ENCODE measurements at places on chromosomes 13 and 19. TPM values are rescaled to one million over a fixed set of nuclear protein-coding genes. Genes with fewer than 3 reads are reported as not detected.

APOC1 gene
- not detected for total RNA-seq

CATSPERD gene
- not detected for total RNA-seq

TNNI3 gene
- not detected for total RNA-seq

GRCh38 chr19:35578707-35579106 is 7.3 kb upstream of the PMIS2 start:
- peaks cover 4% of the 10 kb centered on the region for H3K27me3 ChIP-seq
- no peak for DNase-seq
- no peak overlapping the region for H3K27ac ChIP-seq
- H3K36me3 ChIP-seq: no peaks in the 10 kb centered on the region
- H3K4me1 ChIP-seq: no peaks in the 10 kb centered on the region
- H3K4me3 ChIP-seq: no peak overlapping the region

- H3K4me1 ChIP-seq: peaks cover 8% of the 10 kb centered on the region
- H3K27me3 ChIP-seq: peaks cover 13% of the 10 kb centered on the region
- H3K4me3 ChIP-seq: no peak overlapping the region
- no peak for DNase-seq
- H3K36me3 ChIP-seq: no peaks in the 10 kb centered on the region
Observed at GRCh38 chr13:110816500-110816899, 98.4 kb downstream of the ANKRD10 start.

DNA sequence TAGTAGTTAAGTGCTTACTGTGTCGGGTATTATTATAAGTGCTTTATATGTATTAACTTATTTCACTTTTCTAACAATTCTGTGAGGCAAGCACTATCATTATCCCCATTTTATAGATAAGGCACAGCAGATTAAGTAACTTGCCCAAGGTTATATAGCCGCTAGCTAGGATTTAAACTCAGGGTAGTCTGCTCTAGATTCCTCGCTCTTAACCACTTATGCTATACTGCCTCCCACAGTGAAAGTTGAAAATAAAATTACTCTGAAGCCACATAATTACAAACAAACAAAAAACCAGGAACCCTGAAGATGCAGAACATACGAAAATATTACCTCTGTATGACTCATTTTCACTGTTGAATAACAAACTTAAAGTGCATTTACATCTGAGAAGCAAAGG is 3.9 kb downstream of the TEX30 start:
- DNase-seq: no peak
- no peak overlapping the region for H3K27ac ChIP-seq
- no peaks in the 10 kb centered on the region for H3K27me3 ChIP-seq
- no peak overlapping the region for H3K4me3 ChIP-seq
- H3K4me1 ChIP-seq: peaks cover 44% of the 10 kb centered on the region

GRCh38 chr19:7540761-7541474 is 5.4 kb downstream of the PNPLA6 start:
- H3K27ac ChIP-seq: no peak overlapping the region
- H3K36me3 ChIP-seq: peaks cover 39% of the 10 kb centered on the region
- no peak overlapping the region for H3K4me3 ChIP-seq
- no peak for DNase-seq
- H3K27me3 ChIP-seq: no peaks in the 10 kb centered on the region
- peaks cover 38% of the 10 kb centered on the region for H3K4me1 ChIP-seq

GRCh38 chr13:85434927-85435326 is 364.3 kb downstream of the SLITRK6 start:
- H3K4me3 ChIP-seq: no peak overlapping the region
- no peaks in the 10 kb centered on the region for H3K36me3 ChIP-seq
- no peak for DNase-seq
- no peaks in the 10 kb centered on the region for H3K27me3 ChIP-seq
- no peak overlapping the region for H3K27ac ChIP-seq

- H3K27ac ChIP-seq: no peak overlapping the region
- H3K36me3 ChIP-seq: peaks cover 15% of the 10 kb centered on the region
- peaks cover 32% of the 10 kb centered on the region for H3K4me1 ChIP-seq
Observed at GRCh38 chr13:48181482-48182145, 51.4 kb upstream of the ITM2B start.

DNA sequence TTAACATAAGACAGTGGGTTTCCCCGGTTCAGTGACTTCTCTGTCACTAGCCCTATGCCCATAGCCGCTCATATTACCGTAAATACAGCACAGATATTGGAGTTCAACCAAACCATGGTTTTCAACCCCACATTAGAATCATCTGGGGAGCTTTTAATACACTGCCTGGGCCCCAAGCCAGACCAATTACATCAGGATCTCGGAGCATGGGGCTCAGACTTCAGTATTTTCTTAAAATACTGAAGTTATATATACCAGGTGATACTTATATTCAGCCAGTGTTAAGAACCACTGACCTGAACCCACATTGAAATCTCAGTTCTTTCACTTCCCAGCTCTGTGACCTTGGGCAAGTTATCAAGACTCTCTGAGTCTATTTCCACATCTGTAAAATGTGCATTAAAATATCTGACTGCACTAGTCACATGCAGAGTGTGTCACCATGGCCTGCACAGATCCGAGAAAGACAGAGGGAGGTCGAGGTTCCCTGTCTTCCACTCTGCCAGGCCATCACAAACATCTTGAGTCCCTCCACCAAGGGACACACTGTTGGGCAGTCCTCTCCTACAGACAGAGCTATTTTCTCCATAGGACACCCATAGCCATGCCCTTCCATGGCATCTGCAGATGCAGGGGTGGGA is 32.2 kb upstream of the IPO5 start:
- peaks cover 3% of the 10 kb centered on the region for H3K27me3 ChIP-seq
- H3K4me1 ChIP-seq: no peaks in the 10 kb centered on the region
- H3K27ac ChIP-seq: no peak overlapping the region
- H3K4me3 ChIP-seq: no peak overlapping the region
- no peaks in the 10 kb centered on the region for H3K36me3 ChIP-seq
- DNase-seq: no peak

DNA sequence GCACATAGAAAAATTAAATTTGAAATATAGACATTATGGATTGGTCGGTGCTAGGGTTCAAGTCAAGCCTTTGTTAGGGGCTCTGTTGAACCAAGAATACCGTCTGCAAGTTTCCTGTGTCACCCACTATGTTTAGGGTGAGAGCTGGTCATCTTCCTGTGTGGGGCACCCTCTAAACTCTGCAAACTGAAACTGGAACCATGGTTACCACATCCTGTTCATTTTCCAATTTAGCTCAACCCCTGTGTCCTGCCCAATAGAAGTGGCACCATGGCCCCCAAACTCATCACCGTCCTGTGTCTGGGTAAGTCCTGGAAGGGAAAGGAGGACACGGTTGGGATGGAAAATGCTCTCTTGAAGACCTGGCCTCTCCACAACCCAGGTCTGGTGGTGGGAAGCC is 29.9 kb downstream of the LAIR2 start:
- H3K27ac ChIP-seq: no peak overlapping the region
- DNase-seq: peak; percentile 20
- H3K27me3 ChIP-seq: peaks cover 48% of the 10 kb centered on the region

GRCh38 chr19:34676697-34677385 is at the start of gene SCGB2B2:
Gene SCGB2B2 (minus strand): TSS chr19:34677159. CDS start chr19:34594563, 82,596 bp downstream.
- H3K4me3 ChIP-seq: peak within 1 kb of the TSS; percentile 84
- H3K27ac ChIP-seq: peak within 1 kb of the TSS; percentile 97
- peaks cover 29% of the 10 kb centered on the region for H3K4me1 ChIP-seq

DNA sequence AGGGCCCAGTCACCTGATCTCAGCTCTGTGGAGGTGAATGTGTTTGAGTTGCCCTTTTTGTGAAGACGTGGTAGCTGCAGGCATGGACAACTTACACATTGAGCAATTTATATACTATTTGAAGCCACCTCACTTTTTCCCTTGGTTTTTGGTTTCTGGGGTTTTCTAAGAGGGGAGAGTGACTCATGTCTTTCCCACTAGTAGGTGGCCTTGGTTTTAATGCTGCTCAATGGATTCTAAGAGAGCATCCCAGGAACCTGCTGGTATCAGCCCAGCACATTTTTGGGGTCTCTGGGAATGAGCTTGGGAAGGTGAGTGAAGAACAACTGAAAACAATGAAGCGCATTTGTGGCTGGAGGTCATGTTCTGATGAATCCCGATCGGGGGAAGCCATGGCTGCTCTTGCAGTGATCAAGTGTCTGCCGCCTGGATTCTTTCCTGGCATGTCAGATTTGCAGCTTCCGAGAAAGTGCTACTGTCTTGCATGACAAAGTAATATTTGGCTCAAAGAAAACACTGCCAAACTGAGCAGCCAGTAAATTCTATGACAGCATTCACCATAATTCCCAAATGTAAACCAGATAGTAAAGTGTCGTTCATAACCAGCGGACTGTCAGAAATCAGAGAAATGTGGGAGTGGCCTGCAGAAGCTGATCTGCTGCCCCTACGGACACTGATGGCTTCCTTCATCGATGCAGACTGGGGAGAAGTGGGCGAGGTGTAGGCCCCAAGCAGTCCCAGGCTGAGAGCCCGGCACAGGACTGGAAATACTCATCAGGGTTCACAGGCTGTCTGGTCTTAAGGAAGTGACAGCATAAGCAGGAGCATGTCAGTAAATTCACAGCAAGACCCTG is 98.7 kb downstream of the COL4A2 start:
- DNase-seq: no peak
- H3K27ac ChIP-seq: no peak overlapping the region
- H3K27me3 ChIP-seq: peaks cover 55% of the 10 kb centered on the region
- no peaks in the 10 kb centered on the region for H3K4me1 ChIP-seq

DNA sequence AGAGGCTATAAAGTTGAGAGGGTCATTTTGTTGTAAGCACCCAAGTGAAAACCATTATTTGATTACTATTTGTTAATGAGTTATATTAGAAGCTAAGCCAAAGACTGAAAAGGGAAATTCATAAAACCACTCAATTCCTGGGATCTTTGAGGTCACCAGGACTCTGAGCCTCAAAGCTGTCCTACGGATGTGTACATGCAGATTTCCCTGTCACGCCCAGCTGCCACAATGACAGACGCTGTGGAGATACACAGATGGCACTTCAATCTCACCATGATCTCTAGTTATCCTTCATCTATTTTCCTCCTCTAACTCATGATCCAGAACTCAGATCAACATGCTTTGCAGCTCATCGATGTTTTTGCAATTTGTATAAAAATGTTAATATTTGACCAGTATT is 403.5 kb upstream of the MIR17HG start:
- no peaks in the 10 kb centered on the region for H3K4me1 ChIP-seq
- no peaks in the 10 kb centered on the region for H3K36me3 ChIP-seq
- no peak overlapping the region for H3K27ac ChIP-seq
- no peaks in the 10 kb centered on the region for H3K27me3 ChIP-seq

GRCh38 chr19:52140032-52140710 is 433 bp upstream of the ZNF616 start:
- peaks cover 48% of the 10 kb centered on the region for H3K36me3 ChIP-seq
- H3K27ac ChIP-seq: peak overlapping the region; percentile 97
- peaks cover 29% of the 10 kb centered on the region for H3K4me1 ChIP-seq
- peak overlapping the region; percentile 92 for H3K4me3 ChIP-seq
- no peaks in the 10 kb centered on the region for H3K27me3 ChIP-seq
- DNase-seq: no peak

DNA sequence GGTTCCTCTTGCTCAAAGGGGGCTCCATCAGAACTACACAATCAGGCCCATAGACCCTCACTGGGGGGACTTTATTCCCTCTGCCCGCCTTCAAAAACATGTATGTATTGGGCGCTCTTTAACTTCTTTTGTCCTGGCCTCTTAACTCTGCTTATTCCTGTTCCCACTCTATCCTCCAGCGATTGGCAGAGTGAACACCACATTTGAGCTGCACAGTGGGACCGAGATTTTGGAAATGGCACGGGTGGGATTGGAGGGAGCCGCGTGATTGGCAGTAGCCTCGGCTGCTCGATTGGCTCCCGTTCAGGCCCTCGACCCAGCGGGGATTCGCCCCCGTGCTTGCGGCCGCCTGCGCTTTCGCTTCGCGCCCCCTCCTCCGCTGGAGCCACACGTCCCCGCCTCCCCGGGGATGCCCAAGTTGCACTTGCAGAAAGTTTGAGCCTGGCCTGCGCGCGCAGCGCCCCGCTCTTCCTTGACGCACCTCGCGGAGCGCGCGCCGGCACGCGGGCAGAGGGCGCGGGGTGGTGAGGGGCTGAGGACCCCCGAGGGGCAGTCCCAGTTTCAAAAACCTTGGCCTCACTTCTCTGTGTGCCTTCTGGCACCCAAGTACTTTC is at the start of gene ZIC5:
ZIC5 (minus strand) TSS at position 192 of the 614 bp plus-strand sequence; CDS start at position 28, 164 bp downstream.
- H3K27me3 ChIP-seq: peaks cover 75% of the 10 kb centered on the region
- peak within 1 kb of the TSS; percentile 32 for H3K4me3 ChIP-seq
- DNase-seq: no peak
- peak within 1 kb of the TSS; percentile 4 for H3K27ac ChIP-seq
- peaks cover 14% of the 10 kb centered on the region for H3K4me1 ChIP-seq
- H3K36me3 ChIP-seq: peaks cover 11% of the 10 kb centered on the region

GRCh38 chr13:46831588-46832194 is 34.7 kb upstream of the ESD start:
- H3K27ac ChIP-seq: no peak overlapping the region
- peaks cover 7% of the 10 kb centered on the region for H3K27me3 ChIP-seq
- no peaks in the 10 kb centered on the region for H3K4me1 ChIP-seq
- DNase-seq: peak; percentile 50
- no peaks in the 10 kb centered on the region for H3K36me3 ChIP-seq

GRCh38 chr13:73832128-73832588 is 302.0 kb downstream of the KLF12 start:
- peaks cover 19% of the 10 kb centered on the region for H3K4me1 ChIP-seq
- no peak overlapping the region for H3K27ac ChIP-seq
- H3K27me3 ChIP-seq: no peaks in the 10 kb centered on the region

DNA sequence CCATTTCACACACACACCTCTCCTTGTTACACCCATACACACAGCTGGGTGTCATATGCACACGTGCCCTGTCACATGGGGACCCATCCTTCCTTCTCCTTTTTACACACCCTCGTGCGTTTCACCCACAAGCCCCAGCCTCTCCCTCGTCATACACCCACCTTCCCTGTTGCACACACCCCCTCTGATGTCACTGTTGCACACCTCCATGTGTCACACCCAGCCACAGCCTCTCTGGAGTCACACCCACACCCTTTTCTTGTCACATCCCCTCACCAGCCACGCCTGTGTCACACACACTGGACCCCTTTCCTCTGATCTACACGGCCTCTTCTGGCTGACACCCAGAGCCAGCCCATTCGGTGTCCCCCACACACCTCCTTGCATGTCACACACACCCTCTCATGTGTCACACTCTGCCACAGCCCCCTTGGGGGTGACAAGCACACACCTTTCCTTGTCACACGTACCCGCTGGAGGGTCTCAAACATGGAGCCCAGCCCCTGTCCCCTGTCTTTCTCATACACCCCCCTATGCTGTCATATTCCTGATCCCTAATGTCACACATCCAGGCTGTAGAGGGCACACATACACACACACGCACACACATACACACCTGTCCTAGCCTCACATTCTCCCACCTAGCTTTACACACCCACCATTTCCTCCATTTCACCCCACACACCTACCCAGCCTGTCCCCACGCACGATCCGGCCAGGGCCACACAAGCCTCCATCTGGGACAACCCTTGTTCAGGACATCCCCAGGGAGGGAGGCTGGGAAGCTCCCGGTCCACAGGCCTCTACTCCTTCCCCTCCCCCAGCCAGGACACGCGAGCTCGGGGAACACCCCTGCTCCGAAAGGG is 1.4 kb downstream of the NOVA2 start:
- H3K27ac ChIP-seq: no peak overlapping the region
- no peak overlapping the region for H3K4me3 ChIP-seq
- peaks cover 47% of the 10 kb centered on the region for H3K27me3 ChIP-seq

Measured in activated CD4-positive, alpha-beta T cell treated with anti-CD3 and anti-CD28 coated beads, Interleukin-2, amount 10 ng/mL, durations not matched to agents 7 days and 5 days (primary cell).